ENCODE measurements at places on chromosomes 4 and X.

DNA sequence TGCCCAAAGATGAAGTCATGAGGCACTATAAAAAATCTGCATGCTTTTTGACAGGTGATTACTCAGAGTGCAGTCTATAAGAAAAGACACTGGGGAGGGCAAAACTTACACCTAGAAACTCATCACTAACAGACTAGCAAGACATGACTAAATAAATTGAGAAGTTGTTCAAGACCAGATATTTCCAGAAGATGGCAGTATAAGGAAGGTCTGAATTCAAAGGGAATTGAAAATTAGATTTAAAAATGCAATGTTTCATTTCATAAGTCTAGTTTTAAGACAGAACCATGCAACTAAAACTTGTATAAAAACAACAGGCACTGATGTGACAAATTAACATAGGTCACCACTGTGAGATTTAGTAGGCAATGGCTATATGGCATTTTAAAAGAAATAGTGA is 232.5 kb upstream of the POF1B start:
- no peak for DNase-seq

DNA sequence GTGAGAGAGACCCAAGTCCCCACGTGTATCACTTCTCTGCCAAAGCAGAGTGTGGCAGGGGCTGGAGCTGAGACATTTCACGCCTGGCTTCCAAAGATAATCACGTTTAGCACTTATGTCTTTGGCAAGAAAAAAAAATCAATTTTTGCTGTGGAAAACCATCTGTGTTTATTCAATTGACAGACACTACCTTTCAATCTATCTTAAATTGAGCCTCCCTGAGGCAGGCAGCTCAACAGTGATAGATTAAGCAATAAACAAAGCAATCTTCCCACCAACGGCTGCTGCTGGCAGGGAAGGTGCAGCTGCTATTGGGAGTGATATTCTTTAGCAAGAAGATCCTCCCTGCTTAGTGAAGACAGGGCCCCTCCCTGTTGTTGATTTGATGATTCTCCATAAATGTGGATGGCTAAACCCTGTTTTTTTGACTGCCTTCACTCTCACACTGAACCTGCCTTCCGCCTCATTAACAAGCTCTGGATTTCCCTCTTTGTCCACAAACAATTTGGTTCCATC is 11.6 kb upstream of the MAGEB17 start:
- DNase-seq: no peak

- DNase-seq: peak; percentile 46
These were observed 651 bp downstream of the UCHL1 start for GRCh38 chr4:41257257-41257901.

GRCh38 chrX:119090627-119091026 is 17.8 kb downstream of the CT47C1 start:
- no peak for DNase-seq

All from NCI-H510A (cell line).